Eye (tissue), 1 donor: ENCODE measurements at places on chromosomes 16 and 17.

DNA sequence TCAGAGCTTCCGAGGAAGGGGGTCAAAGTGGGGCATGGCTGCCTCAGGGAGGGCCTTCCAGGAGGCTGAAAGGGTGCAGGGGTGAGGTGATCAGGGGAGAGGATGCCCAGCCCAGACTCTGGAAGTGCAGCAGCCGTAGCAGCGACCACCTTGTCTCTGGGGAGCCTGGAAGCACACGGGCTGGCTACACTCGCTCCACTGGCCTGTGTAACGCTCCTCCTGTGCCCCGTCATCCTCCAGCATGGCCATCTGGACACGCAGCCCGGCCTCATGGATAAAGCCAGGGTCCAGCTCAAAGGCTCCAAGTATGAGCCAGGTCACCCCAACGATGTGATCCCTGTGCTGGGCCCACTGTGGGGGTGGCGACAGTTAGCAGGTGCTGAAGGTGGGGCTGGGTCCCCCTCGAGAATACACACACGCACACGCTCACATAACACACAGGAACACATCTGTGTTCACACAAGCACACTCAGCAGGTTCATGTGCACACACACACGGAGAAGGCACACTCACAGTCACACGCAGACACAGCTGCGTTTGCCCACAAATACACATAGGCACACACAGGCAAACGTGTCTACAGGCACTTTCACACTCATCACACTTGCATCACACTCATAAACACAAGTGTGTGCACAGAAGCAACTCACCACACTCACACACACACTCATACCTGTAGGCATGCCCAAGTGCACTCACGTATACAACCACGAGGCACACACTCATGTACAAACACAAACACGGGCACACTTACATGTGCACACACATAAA is 19.3 kb downstream of the POLR3K start:
- peak; percentile 32 for DNase-seq

GRCh38 chr17:53472586-53472985 is 350.1 kb upstream of the KIF2B start:
- no peak for DNase-seq

GRCh38 chr17:78879635-78880186 is 23.3 kb downstream of the CEP295NL start:
- peak; percentile 77 for DNase-seq

GRCh38 chr16:8869212-8869987 is 594 bp upstream of the CARHSP1 start:
- peak; percentile 53 for DNase-seq

DNA sequence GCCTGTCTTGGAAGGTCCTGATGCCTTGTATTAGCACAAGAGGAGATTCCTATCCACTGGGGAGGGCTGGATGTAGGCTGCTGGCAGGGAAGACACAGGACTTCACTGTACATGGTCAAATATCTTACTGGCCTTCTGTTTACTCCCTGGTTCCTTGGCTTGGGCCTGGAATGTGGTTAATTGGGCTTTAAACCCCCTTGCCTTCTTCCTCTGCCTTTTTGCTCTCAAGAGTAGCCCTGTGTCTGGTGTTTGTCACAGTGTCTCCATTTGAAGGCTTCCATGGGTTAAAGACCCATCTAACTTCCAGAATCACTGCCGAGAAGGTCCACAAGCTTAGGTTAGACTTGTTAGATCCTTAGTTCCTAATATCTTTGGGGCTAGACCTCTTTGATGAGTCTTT is 7.1 kb upstream of the CHCT1 start:
- no peak for DNase-seq

DNA sequence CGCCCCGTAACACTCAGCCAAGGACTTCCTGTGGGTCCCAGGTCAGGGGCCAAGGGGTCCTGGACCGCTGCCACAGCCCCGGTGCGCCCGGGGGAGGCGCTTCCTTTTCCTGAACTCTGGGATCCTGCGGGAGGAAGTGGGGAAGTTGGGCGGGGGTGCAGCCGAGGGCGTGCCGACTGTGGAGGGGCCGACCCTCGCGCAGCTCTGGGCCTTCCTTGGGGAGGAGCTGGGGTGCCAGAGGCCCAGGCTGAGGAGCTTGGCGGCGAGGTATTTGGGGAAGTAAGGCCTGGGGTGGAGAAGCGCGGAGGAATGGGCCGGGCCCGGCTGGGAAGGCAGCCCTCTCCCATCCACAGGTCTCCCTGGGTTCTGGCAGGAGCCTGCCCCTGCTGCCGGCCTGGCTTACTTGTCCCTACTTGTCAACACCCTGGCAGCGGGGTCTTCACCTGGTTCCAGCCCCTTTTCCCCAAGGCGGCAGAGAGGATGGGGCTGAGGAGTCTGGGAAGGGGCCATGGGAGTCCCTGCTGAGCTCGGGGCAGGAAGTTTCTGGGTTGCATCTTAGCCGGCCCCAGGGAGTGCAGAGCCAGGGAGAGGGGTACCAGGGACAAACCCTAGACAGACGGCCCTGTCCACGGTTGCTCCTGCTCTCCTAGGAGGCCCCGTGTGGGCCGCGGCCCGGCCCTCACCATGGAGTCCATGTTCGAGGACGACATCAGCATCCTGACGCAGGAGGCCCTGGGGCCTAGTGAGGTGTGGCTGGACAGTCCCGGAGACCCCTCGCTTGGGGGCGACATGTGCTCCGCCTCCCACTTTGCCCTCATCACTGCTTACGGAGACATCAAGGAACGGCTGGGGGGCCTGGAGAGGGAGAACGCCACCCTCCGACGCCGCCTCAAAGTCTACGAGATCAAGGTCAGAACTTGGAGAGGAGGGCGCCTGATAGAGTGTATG is 1.7 kb downstream of the TBKBP1 start:
- peak; percentile 52 for DNase-seq

DNA sequence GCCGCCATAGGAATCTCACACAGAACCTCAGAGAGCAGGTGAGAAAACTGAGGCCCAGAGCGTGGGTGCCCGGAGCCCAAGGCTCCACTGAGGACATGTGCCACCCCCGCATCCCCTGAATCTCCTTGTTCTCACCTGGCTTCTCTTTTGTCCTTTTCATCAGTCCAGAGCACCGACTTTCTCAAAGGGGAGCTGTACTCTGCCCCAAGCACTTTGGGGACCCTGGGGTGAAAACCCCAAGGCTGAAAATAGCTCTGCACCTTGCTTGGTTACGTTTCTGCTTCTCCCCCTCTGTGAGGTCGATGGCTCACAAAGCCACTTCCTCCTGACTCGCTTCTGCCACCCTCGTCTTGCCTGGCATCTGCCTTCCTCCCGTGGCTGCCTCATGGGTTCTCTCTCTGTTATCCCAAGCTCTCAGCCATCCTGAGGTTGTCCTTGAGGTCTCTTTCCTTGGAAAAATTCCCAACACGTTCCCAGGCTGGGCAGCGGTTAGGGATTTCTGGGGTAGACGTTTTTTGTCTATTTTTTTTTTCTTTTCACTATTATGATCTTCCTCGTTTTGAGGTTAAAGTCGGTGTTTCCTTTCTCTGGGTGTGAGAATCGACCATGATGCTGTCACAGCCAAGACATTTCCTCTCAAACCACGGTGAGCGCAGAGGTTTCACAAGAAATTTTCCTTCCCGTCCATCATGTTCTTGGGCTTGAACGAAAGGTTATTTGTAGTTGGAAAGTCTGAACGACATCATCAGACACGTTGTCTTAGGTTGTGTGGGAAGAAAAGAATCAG is 37.2 kb downstream of the IRF8 start:
- DNase-seq = no peak

DNA sequence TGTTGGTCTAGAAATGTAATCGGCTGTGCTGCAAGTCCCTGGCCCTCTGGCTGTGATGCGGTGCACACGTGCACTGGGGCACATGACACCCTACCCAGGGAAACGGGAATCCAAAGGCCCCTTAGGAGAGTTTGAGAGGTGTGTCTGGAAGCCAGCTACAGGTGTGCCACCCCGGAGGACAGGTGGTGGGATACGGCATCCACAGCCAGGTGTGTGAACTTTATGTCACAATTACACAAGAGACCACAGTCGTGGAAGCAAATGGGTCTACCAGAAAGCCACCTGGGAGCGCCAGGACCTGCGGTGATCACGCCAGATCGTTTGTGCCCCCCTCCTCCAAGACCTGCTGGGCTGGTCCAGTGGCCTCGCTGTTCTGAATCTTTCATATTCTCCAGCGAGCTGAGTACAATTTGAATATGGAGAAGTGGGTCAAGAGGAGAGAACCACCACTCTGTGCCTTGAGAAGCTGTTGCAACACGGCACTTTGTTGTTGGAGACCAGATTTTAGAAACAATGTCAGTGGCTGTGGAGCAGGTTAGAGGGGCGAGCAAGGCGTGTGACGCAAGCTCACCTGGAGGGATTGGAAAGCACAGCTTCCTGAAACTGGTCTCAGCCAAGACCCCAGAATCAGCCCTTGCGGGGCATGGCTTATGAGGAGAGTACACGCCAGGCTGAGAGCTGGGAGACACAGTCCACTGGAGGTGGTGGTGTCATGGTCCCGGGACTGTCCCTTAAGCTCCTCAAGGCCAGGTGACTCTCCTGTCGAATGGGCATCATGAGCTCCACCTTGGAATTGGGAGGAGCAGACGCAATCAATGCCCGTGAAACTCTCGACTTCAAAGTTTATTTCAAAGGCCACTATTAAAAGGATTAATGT is 37.4 kb downstream of the COX4I1 start:
- no peak for DNase-seq

GRCh38 chr17:10398352-10398751 is 23.4 kb downstream of the MYH8 start:
- DNase-seq = no peak

DNA sequence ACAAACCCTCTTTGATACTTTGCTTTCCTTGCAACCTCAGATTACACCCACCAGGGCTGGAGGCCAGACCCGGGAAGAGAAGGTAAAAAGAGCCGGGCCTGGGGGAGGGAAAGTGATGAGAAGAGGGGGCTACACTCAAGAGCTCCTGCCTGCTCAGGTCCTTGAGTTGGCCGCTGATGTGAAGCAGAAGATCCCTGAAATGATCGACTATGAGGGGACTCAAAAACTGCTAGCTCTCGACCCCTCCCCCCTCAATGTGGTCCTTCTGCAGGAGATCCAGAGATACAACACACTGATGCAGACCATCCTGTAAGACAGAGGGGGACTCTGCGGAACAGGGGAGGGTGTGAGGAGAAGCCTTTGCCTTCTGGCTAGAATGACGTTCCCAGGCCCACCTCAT is 2.8 kb upstream of the KDM6B start:
- no peak for DNase-seq

DNA sequence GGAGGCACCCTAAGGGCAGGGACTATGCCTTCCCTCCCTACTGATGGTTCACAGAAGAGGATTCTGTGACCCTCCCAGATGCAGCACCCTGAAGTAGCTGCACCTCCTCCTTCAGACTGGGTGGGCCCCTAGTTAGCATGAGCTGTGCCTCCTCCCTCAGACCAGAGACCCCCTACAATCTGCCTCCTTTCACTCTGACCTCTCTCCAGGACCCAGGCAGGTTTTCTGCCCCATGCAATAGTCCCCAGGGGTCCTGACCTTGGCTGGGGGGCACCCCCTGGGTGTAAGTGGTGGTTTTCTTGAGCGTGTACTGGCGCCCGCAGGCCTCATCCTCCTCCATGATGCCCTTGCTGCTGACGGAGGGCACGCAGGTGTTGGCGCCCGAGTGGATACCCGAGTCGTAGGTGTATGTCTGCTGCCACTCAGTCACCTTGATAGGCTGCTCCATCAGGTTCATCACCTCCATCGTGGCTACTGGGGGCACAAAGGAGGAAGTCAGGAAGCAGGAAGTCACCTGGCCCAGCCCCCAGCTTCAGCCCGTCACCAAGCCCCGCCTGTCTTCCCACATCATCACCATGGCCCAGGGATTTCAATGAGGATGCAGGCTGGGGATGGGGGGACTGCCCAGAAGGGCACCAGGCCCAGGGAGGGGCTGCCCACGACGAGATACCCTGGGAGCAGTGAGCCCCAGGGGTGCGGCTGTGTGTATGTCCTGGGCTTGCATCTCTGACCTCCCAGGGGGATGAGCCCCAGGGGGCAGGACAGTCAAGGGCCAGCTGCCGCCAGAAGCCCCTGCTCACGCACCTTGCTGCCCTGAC is 14.9 kb downstream of the JUP start:
- no peak for DNase-seq

DNA sequence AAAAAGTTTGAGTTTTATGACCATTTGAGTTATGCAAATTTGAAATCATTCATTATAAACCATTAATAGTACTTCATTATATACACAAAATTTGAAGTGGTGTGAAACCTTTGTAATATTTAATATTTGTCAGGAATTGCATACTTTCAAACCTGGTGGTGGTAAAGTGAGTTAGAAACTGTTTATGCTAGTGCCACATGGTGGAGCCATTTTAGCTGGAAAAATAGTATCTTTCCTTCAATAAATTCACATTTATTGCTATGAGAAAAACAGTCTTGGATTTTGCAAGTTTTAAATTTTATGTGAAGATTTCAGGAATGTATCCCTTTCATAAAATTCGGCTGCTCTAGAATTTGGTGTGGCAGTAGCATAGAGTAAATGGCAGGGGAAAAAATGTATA is 7.3 kb upstream of the BLMH start:
- DNase-seq = no peak

DNA sequence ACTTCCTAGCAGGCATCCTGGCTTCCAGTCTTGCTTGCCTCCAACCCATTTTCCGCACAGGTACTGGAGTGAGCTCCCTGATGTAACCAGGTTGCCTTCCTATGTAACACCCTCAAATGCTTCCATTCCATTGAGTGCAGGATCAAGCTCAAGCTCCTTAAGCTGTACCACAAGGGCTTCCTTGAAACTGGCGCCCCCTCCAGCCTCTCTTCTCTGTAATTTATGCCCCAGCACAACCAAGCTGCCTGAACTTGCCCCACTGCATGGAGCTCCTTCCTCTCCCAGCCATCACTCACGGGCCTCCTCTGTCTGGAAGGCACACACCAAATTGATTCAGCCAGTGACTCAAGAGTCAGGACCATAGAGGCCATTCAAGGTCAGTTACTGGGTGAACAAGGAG is 234.8 kb upstream of the RPL38 start:
- no peak for DNase-seq

GRCh38 chr17:59829217-59830006 is 63.3 kb downstream of the TUBD1 start:
- DNase-seq = no peak

- DNase-seq = peak; percentile 30
These were observed 11.2 kb downstream of the P2RX1 start for GRCh38 chr17:3905017-3905520.

DNA sequence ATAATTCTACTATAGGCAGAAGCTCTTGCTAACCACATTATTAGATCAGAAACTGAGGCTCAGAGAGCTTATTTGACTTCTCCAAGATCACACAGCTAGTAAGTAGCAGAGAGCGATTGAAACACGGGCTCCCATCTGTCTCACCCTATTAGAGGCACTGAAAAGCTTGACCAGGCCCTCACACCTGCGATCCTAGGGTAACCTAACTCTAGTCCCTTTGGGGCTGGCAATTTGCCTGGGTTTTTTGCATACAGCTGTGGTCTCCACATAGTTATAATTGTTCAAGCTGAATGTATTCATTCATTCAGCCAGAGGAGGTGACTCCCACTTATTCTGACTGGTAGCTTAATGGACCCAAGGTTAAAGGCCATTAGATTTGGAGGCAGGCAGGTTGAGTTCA is 121.2 kb downstream of the ANKFN1 start:
- DNase-seq = no peak

- no peak for DNase-seq
These were observed 197.7 kb upstream of the NOG start for GRCh38 chr17:56395787-56396186.

- no peak for DNase-seq
These were observed 1265.1 kb upstream of the CDH8 start for GRCh38 chr16:63301349-63301748.
